ENCODE measurements at places on chromosomes 7 and 10.

DNA sequence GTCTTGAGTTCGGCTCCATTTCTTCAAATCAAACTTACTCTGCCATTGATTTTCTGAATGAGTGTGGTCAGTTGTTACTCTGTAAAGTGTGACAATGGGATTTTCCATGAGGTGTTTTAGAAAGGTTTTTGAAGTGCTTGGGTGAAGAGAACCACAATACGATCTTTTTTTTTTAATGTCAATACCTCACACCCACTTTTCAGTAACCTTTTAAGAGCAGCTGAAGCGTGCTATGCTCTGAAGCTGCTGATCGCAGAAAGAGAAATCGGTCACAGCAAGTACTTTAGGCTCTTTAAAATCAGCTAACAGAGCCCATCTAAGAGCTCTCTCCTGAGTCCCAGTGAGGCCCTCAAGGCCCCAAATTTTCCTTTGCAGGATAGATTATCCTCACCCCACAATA lies 34.4 kb upstream of the YAE1 start:
- DNase-seq: no peak

DNA sequence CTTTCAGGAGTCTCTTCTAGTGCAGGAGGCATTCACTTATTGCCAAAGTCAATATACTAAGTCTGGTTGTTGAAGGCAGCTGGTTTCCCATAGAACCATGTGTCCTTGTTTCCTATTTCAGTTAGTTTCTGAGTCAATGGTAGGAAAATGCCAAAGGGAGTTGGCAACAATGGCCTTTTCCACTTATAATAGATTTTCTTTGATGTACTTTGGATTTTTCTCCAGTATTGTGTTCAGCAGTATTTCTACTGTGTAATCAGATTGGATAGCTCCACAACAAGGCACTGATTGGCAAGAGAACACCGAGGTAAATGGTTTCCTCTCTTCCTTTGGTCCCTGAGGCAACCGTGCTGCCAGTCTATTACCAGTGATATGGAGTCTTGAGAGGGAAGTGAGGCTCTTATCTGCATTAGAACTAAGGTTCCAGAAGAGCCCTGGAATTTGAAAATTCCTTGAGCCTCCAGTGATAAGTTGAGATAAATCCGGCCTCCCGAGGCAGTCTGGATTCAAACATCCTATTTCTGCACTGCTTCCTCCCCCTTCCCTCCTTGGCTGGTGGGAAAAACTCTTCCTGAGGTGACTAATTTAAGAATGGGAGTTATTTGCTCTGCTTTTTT lies 7.9 kb upstream of the SEPTIN7 start:
- DNase-seq: no peak

- no peak for DNase-seq
These were observed 6.3 kb upstream of the SEMA3A start for GRCh38 chr7:84200859-84201258.

DNA sequence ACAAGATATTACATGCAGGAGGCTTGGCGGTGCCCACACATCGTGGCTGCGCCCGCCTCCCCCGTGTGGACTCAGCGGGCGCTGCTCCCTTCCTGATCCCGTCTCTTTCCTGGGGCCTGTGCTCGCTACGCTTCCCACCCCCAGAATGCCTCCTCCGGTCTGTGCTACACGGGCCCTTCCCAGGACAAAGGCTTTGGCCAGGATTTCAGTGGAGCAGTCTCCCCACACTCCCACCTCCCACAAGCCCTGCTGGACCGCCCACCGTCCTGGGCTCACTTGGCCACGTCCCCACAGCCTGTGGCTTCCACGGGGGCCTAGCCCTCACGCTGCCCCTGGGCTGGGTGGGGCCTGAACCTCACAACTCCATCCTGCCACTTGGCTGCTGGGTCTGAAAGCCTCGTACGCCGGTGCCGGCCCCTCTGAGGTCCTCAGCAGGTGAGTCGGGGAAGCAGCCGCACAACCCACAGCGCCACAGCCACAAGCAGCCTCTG lies 17.3 kb downstream of the CFAP46 start:
- DNase-seq: no peak

DNA sequence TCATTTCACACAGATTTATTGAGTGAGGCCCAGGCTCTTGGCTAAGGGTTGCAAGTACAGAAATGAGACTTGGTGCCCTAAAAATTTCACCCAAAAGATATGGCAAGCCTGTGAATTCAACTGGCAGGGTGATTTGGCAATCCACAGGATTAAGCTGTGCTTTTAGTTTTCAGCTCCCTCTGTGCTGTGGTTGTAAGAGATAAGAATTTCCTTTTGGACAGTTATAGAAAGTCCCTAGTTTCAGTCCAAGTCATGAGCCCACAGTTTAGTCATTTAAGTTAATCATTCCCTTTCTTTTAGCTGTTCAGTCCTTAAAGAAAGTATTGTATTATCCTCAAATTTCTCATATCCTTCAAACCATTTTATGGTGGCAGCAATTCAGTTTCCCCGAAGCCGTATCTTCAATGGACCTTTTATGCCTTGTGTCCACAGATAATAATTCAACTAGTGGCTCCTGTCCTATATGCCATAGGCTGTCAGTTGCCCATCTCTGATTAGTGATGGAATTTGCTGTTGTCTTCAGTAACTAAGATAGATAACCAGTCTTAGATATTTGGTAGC lies 73.4 kb upstream of the NAMPT start:
- DNase-seq: no peak

Data from NT2/D1 (cell line).